ENCODE measurements at places on chromosomes 2 and 18.

GRCh38 chr2:174575124-174575776, 22.4 kb downstream of the WIPF1 start:
- DNase-seq, result no peak

- no peak for DNase-seq
These were observed 103.2 kb upstream of the ZFP36L2 start for GRCh38 chr2:43329637-43330036.

- DNase-seq, result no peak
These were observed 12.4 kb downstream of the NABP1 start for GRCh38 chr2:191690327-191690726.

DNA sequence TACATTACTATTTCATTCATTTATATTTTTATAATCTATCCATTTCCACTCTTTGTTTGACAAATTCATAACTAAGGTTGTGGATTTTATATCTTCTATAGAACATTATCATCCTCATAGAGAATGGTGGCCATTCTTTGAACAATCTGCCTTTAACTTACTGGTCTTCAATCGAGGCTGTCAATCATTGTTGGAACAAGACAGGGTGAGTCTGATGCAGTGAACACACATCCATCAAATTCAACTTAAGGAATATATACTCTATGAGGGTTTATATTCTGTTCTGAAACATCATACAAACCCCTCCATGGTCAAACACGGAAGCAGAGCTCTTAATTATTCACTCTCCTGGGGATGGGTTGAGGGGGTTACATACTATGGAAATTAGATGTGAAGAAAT, 28.3 kb upstream of the KLF7 start:
- no peak for DNase-seq

DNA sequence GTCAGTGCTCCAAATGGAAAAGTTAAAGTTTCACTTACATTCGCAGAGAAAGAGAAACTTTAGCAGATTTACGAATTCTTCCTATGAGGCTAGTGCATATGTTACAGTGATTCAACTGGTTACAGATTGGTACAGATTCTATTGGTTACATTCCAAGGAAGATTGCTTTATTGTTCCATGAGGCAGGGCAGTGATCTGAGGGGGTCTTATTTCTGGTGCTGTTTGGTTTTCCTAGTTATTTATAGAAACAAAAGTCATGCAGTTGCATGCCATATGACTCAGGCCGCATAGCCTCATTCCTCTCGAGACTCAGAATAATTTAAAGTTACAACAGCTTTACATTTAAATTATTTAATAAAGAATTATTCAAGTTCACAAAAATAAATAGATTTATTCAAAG, 385.4 kb upstream of the SYT4 start:
- no peak for DNase-seq

- DNase-seq, result no peak
These were observed 231.1 kb downstream of the SETBP1 start for GRCh38 chr18:44911773-44912172.

DNA sequence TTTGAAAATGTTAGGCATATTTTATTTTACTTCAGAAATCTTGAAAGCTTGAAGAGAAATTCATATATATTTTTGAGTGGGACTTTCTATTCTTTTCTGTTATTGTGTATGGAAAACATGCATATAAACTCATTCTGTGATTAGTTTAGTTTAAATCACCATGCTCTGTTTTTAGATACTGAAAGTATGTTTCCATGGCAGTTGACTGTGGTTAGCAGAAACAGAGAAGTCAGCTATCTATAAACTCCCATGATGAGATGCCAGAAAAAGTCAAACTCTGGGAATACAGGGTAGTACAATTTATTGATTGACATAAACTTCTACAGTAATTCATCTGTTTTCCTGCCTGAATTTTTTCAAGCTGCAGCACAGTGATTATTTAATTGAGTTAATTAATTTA, 905.3 kb upstream of the VRK2 start:
- DNase-seq, result no peak

DNA sequence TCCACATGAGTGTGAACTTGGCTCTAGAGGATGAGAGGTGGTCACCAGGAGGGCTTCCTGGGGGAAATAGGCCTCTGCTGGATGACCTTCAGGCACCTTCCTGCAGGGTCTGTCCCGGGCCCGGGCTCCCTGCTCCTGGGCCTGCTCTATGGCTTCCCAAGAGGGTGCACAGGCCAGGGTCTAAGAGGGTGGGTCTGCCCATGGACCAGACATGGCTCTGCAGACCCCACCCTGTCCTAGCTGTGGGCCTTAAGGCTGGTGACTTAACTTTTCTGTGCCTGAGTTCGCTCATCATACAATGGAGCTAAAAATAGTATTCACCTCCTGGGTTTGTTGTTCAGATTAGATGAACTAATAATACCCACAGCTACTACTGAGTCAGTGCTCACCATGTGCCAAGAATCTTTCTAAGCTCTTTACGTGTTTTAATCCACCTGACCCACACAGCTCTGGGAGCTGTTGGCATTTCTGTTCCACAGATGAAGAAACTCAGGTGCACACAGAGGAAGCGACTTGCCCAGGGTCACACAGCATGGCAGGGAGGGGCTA, 14.4 kb downstream of the INHBB start:
- no peak for DNase-seq

- no peak for DNase-seq
These were observed 556.9 kb upstream of the SETBP1 start for GRCh38 chr18:44123743-44124142.

DNA sequence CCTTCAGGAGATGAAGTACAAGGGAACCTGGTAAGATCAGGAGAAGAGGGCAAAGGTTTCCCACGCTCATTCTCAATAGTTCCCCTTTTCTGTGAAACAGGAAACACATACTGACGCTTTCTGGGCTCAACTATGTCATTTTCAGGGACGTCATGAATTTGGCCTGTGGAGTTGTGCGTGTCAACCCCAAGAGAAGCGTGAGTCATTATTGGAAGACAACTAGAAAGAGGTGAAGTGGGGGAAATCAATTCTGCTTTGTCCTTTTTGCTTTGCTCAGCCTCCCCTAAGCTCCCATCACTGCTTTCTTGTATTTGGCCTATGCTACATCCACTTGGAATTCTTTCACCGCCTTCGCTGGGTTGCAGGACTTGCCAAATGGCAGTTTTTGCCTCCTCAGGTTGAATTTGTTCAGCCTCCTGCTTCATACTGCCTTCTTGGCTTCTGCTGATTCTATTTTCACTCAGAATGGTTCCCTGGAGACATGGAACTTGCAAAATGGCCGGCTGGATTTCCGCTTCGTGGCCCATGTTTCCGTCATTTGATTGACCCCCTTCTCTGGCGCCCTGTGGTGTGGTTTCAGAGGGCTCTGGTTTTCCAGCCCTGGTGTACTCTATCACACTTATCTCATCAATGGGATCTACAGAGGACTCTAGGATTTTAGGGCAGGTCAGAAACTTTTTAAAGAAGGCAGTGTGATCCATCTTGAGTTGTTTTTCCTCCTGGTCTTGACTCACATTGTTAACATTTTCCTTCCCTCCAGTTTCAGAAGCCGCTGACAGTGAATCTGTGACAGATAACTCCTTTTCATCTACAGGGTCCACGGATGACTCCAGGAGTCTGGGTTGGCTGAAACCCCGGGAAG, 93.3 kb downstream of the ALPK2 start:
- DNase-seq, result no peak

GRCh38 chr2:222743251-222743812, 71.9 kb downstream of the MOGAT1 start:
- DNase-seq, result no peak

GRCh38 chr2:185807351-185807750, 68.7 kb downstream of the FSIP2 start:
- DNase-seq, result no peak

Data from activated CD4-positive, alpha-beta T cell treated with anti-CD3 and anti-CD28 coated beads, Interleukin-2, amount 50 U/mL, for 4 hours (primary cell).